ENCODE measurements at places on chromosomes 1 and 21. TPM values are rescaled to one million over a fixed set of nuclear protein-coding genes. Genes with fewer than 3 reads are reported as not detected.

The CDK11A gene
- 106 TPM for total RNA-seq

The FAM72D gene
- total RNA-seq = 11.1 TPM

The CRNN gene
- not detected for total RNA-seq

GRCh38 chr1:107965110-107965991 lies at the start of gene VAV3:
Gene VAV3 (minus strand): TSS chr1:107965180. CDS start chr1:107964869, 311 bp downstream.
- H3K4me1 ChIP-seq = peaks cover 20% of the 10 kb centered on the region
- H3K36me3 ChIP-seq = no peaks in the 10 kb centered on the region
- H3K27me3 ChIP-seq = no peaks in the 10 kb centered on the region

DNA sequence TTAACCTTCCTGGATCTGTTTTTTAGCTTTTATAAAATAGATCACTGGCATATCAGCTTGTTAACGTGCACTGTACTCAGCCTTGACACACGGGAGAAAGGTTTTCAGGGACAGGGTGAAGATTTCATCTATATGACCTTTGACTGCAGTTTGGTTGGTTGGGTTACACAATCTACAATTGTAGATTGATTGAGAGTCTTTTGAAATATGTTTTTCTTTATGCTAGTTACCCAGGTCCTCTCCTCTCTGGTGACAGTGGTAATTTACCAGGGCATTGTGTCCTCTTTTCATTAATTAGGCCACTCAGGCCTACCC lies 48.8 kb downstream of the DDR2 start:
- H3K27ac ChIP-seq = no peak overlapping the region
- H3K4me1 ChIP-seq = no peaks in the 10 kb centered on the region
- H3K36me3 ChIP-seq = no peaks in the 10 kb centered on the region
- H3K4me3 ChIP-seq = no peak overlapping the region
- H3K27me3 ChIP-seq = no peaks in the 10 kb centered on the region

- H3K36me3 ChIP-seq = no peaks in the 10 kb centered on the region
- DNase-seq = no peak
- H3K4me3 ChIP-seq = no peak overlapping the region
- no peaks in the 10 kb centered on the region for H3K4me1 ChIP-seq
- peaks cover 2% of the 10 kb centered on the region for H3K27me3 ChIP-seq
- H3K27ac ChIP-seq = no peak overlapping the region
Measured at GRCh38 chr1:14149431-14149830, 449.1 kb upstream of the KAZN start.

- DNase-seq = no peak
- peaks cover 4% of the 10 kb centered on the region for H3K36me3 ChIP-seq
- H3K27ac ChIP-seq = no peak overlapping the region
- peaks cover 16% of the 10 kb centered on the region for H3K4me1 ChIP-seq
Measured at GRCh38 chr1:244337839-244338238, 113.9 kb downstream of the ADSS2 start.

- H3K4me3 ChIP-seq = no peak overlapping the region
- H3K27ac ChIP-seq = no peak overlapping the region
- no peak for DNase-seq
- peaks cover 30% of the 10 kb centered on the region for H3K27me3 ChIP-seq
- H3K36me3 ChIP-seq = no peaks in the 10 kb centered on the region
- H3K4me1 ChIP-seq = peaks cover 6% of the 10 kb centered on the region
Measured at GRCh38 chr1:202659974-202660373, 50.3 kb downstream of the SYT2 start.

- H3K4me1 ChIP-seq = no peaks in the 10 kb centered on the region
- DNase-seq = no peak
- H3K27ac ChIP-seq = no peak overlapping the region
- peaks cover 26% of the 10 kb centered on the region for H3K27me3 ChIP-seq
- H3K4me3 ChIP-seq = no peak overlapping the region
Measured at GRCh38 chr1:70503358-70503757, 92.3 kb downstream of the CTH start.

DNA sequence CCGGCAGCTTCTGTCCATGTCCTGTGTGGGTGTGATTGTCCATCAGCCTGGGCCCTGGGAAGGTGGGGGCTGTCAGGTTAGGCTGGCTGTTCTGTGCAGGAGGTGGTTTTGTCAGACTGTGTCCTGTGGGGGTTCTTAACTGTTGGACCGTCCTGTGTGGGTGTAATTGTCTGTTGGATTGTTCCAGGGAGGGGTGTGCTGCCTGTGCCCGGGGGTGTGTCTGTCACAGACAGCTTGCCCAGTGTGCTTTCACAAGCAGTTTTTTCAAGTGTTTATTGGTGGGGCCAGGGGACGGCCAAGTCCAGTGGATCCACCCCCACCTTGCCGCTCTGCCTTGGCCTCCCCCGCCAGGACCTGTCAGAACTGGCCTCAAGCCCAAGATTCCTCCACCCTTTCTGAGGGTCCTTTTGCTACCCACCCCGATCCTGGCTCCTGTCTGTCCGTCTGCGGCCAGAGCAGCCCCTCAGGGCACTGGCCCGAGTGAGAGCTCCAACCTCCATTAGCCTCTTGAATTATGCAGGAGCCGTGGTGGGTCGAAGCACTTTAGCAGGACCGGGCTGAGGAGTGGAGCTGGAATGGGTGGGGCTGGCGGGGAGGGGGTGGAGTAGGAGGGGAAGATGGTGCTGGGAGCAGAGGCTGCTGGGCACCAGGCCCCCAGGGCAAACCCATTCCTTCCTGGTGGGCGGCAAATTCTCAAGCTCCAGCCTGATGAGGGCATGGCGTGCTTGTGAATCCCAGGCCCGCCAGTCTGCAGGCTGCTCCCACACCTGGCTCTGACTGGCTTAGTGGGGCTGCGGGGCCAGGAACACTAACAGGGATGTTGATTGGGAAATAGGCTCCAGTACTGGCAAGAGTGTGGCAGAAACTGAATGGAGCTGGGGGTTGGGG lies 47.2 kb downstream of the PTPRF start:
- DNase-seq = no peak
- H3K27ac ChIP-seq = no peak overlapping the region
- peaks cover 11% of the 10 kb centered on the region for H3K4me1 ChIP-seq
- no peaks in the 10 kb centered on the region for H3K27me3 ChIP-seq
- H3K4me3 ChIP-seq = no peak overlapping the region
- H3K36me3 ChIP-seq = no peaks in the 10 kb centered on the region

DNA sequence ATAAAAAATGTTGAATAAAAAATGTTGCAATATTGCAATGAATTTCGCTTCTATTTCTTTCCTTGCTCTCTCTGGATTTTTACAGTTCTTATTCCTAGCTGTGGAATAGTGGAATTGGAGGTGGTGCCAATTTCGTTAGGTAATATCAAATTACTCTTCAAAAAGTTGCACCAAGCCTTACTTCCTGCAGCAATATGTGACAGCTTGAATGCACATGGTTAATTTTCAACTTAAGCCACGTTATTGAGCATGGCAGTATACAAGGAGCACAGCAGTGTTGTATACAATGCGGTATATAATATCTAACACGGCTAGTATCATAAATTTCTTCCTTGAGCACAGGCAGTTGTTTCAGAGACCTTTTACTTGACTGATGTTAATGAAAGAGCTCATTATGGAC lies 152.5 kb downstream of the NOS1AP start:
- no peak for DNase-seq
- H3K4me1 ChIP-seq = no peaks in the 10 kb centered on the region
- no peaks in the 10 kb centered on the region for H3K36me3 ChIP-seq
- peaks cover 13% of the 10 kb centered on the region for H3K27me3 ChIP-seq
- no peak overlapping the region for H3K27ac ChIP-seq
- no peak overlapping the region for H3K4me3 ChIP-seq
